ENCODE measurements at places on chromosomes 11 and 22.

GRCh38 chr11:80584661-80585060 lies 1143.8 kb upstream of the TENM4 start:
- DNase-seq, result no peak

GRCh38 chr11:69601011-69601975 lies 39.7 kb upstream of the CCND1 start:
- no peak for DNase-seq

GRCh38 chr22:41216984-41217383 lies 11.9 kb downstream of the L3MBTL2 start:
- no peak for DNase-seq

DNA sequence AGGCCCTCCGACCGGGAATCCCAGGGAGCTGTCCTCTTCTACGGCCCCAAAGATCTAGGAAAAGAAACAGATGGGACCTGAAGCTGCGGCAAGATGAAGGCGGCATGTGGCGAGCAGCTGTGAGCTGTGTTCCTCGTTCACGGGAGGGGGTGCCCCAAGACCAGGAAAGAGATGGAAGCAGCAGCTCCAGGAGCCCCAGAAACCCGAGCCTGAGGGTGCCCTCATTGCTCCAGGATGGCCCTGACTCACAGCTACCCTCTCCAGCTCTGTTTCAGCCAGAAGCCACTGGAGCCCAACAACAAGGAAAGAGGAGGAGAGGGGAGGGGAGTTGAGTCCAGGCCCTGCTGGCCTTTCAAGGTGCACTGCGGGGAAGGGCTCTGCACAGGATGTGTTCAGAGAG lies 23.7 kb upstream of the NAP1L4 start:
- DNase-seq, result no peak

- no peak for DNase-seq
Observed at GRCh38 chr11:108718466-108718865, 53.6 kb downstream of the DDX10 start.

DNA sequence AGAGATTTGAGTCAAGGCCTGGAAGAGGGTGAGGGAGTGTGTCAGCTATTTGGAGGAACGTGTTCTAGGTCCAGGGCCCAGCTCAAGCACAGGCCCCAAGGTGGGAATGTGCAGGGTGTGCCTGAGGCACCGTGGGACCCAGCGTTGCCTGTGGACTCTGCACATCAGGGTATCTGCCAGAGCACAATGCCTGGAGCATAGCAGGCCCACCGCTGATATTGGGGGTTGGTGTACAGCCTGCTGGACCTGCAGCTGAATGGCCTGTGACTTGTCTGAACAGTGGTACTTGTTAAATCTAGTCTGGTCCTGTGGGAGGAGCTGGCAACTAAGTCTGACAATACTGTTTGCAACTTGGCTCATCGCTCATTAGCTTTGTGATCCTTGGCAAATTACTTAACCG lies 131.7 kb downstream of the GRIK4 start:
- no peak for DNase-seq

DNA sequence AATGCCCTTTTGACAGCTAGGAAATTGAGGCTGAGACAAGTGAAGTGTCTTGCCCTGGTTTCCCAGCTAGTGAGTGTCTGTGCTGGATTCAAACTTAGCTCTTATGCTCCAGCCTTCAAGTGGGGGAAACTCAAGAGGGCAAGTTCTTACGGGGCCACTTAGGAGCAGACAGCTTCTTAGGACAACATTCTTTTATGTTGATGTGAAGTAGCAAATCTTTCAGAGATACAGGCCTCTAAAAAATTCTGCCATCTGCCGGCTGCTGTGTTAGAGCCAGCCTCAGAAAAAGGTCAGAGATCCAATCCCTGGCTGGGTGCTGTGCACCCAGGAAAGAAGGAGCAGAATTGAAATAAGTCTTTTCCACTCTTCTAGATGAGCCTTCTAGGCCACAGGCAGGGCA lies 26.6 kb downstream of the TIMP3 start:
- DNase-seq, result no peak

GRCh38 chr22:36544107-36544620 lies 15.2 kb upstream of the EIF3D start:
- no peak for DNase-seq
